ENCODE measurements at places on chromosomes 11 and 22. TPM values are rescaled to one million over a fixed set of nuclear protein-coding genes. Genes with fewer than 3 reads are reported as not detected.

Gene TEX54
- 40.7 TPM for polyA plus RNA-seq

Gene NAALAD2
- polyA plus RNA-seq: 23.8 TPM

Gene KRTAP5-9
- 1.5 TPM for polyA plus RNA-seq

Gene GCAT
- polyA plus RNA-seq: 21.4 TPM

Gene UBTFL1
- polyA plus RNA-seq: not detected

Gene NXF1
- 88.3 TPM for polyA plus RNA-seq

Gene TREH
- 4.0 TPM for polyA plus RNA-seq

Gene ANGPTL5
- polyA plus RNA-seq: 0.74 TPM

Gene SRRD
- polyA plus RNA-seq: 37.9 TPM

Gene TAGLN
- polyA plus RNA-seq: 800 TPM

Gene ZNF280A
- polyA plus RNA-seq: 0.38 TPM

Gene PATE4
- polyA plus RNA-seq: 0.73 TPM

Gene ZNF214
- polyA plus RNA-seq: 8.2 TPM

Gene MS4A15
- polyA plus RNA-seq: 0.82 TPM

Gene FAM227A
- 18.0 TPM for polyA plus RNA-seq

Gene HEPHL1
- polyA plus RNA-seq: 0.54 TPM

Gene EFEMP2
- 100 TPM for polyA plus RNA-seq

Gene CHCHD10
- polyA plus RNA-seq: 74.8 TPM

Gene TANGO2
- 19.0 TPM for polyA plus RNA-seq

Gene C22orf42
- polyA plus RNA-seq: 13.3 TPM

Gene CARD18
- 0.92 TPM for polyA plus RNA-seq

Gene UBQLNL
- polyA plus RNA-seq: 42.8 TPM

Gene ELMOD1
- polyA plus RNA-seq: 5.6 TPM

Gene SEPTIN5
- 33.9 TPM for polyA plus RNA-seq

Gene CKAP5
- 106 TPM for polyA plus RNA-seq

Gene CREB3L1
- 19.2 TPM for polyA plus RNA-seq

Gene ASCL2
- polyA plus RNA-seq: 1.3 TPM

Gene HTR3B
- polyA plus RNA-seq: 1.1 TPM

Gene PRDM10
- 4.9 TPM for polyA plus RNA-seq

Gene FAT3
- 2.5 TPM for polyA plus RNA-seq

Gene TMEM191B
- 56.9 TPM for polyA plus RNA-seq

Gene TBX1
- 18.1 TPM for polyA plus RNA-seq

Gene CARD16
- polyA plus RNA-seq: 5.7 TPM

Gene IGSF22
- 1.7 TPM for polyA plus RNA-seq

Gene C11orf42
- 28.9 TPM for polyA plus RNA-seq

Gene ZNF280B
- polyA plus RNA-seq: 22.8 TPM

Gene CDHR5
- polyA plus RNA-seq: 2.3 TPM

Gene TMEM45B
- polyA plus RNA-seq: 0.54 TPM

Gene TMEM138
- polyA plus RNA-seq: 61.8 TPM

Gene RPS19BP1
- 97.7 TPM for polyA plus RNA-seq

Gene OLFML1
- 15.3 TPM for polyA plus RNA-seq

Gene SNX32
- polyA plus RNA-seq: 4.9 TPM

Gene ACRV1
- 175 TPM for polyA plus RNA-seq

Gene APOL6
- 3.6 TPM for polyA plus RNA-seq

Gene KRTAP5-3
- not detected for polyA plus RNA-seq

Gene PCSK7
- polyA plus RNA-seq: 52.0 TPM

Gene RAG2
- polyA plus RNA-seq: 2.9 TPM

Gene OR51G1
- not detected for polyA plus RNA-seq

Gene OR10A5
- polyA plus RNA-seq: not detected

Gene CABP2
- polyA plus RNA-seq: not detected

Gene SLC17A6
- polyA plus RNA-seq: 0.08 TPM

Gene MMP8
- polyA plus RNA-seq: 0.25 TPM

Gene RHOD
- 10.6 TPM for polyA plus RNA-seq

Gene BATF2
- polyA plus RNA-seq: 2.7 TPM

Gene MGAT3
- 9.7 TPM for polyA plus RNA-seq

Gene WNT7B
- polyA plus RNA-seq: 0.65 TPM

Gene FGF19
- 0.37 TPM for polyA plus RNA-seq

Gene HARBI1
- polyA plus RNA-seq: 25.2 TPM

Data from testis (tissue), 5 donors.